ENCODE measurements at places on chromosomes 4 and X. TPM values are rescaled to one million over a fixed set of nuclear protein-coding genes. Genes with fewer than 3 reads are reported as not detected.

GRCh38 chrX:129557844-129558480, 17.9 kb downstream of the OCRL start:
- no peaks in the 10 kb centered on the region for H3K27me3 ChIP-seq
- no peak overlapping the region for H3K4me3 ChIP-seq
- peaks cover 4% of the 10 kb centered on the region for H3K36me3 ChIP-seq
- no peak for DNase-seq
- H3K27ac ChIP-seq, result no peak overlapping the region
- peaks cover 13% of the 10 kb centered on the region for H3K4me1 ChIP-seq

DNA sequence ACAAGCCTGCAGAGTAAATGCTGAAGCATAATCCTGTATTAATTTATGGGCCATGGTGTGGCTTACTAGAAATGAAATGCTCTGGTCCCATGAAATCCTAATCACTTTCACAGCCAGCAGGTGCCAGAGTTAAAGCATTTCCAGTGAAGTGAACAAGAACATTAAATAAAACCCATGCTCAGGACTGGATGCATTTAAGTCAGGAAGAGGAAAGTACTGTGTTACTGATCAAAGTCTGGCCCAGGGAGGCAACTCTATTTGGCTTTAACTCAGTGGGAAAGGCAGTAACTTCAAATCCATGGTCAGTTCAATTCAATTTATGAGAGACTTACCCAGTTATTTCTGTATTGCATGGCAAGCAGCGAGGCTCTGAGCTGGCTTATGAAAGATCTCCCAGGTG, 29.2 kb downstream of the AGA start:
- H3K4me1 ChIP-seq, result no peaks in the 10 kb centered on the region
- no peak overlapping the region for H3K27ac ChIP-seq
- H3K36me3 ChIP-seq, result no peaks in the 10 kb centered on the region
- no peaks in the 10 kb centered on the region for H3K27me3 ChIP-seq

- peaks cover 13% of the 10 kb centered on the region for H3K4me1 ChIP-seq
- H3K36me3 ChIP-seq, result no peaks in the 10 kb centered on the region
- H3K27ac ChIP-seq, result peak overlapping the region; percentile 76
- DNase-seq, result no peak
- no peaks in the 10 kb centered on the region for H3K27me3 ChIP-seq
These were observed 75.4 kb downstream of the DCHS2 start for GRCh38 chr4:154416190-154416547.

- H3K27ac ChIP-seq, result no peak overlapping the region
- DNase-seq, result no peak
These were observed 25.7 kb upstream of the BCLAF3 start for GRCh38 chrX:20016616-20016945.

DNA sequence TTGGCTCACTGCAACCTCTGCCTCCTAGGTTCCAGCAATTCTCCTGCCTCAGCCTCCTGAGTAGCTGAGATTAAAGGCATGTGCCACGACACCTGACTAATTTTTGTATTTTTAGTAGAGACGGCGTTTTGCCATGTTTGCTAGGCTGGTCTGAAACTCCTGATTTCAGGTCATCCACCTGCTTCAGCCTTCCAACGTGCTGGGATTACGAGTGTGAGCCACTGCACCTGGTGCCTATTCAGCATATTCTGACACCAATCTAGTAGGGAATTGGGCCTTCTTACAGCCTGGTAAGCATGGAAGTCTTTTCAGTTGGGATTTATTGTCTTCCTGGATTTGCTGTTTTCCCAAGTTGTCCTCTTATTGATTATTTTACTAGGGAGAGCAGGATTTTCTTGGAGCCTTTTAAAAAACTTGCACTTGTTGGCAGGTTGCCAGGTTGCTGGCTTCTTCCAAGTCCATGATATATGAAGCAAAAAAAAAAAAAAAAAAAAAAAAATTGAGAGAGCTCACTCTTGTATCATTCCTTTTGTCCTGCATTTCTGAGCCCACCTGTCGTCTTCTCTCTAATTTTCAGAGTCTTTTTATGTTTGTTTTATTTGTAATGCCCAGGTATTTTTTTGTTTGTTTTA, 43.7 kb downstream of the TMPRSS11E start:
- DNase-seq, result no peak
- no peak overlapping the region for H3K27ac ChIP-seq
- H3K4me1 ChIP-seq, result peaks cover 7% of the 10 kb centered on the region

DNA sequence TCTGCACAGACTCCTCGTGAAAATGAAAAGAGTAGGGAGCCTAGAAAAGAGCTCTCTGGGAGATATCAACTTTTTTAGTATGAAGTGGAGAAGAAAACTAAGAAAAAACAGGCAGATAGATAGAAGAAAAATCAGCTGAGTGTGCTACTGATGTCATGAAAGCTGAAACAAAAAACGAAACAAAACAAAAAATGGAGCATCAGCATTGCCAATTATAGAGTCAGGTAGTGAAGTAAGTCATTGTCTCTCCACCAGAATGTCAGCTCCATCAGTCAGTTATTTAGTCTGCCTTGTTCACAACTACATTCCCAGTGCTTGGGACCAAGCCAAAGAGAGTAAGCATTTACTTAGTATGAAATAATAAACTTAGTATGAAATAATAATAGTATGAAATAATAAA, 595.1 kb downstream of the STPG2 start:
- no peak for DNase-seq
- no peaks in the 10 kb centered on the region for H3K4me1 ChIP-seq
- H3K27ac ChIP-seq, result no peak overlapping the region
- no peaks in the 10 kb centered on the region for H3K36me3 ChIP-seq
- no peak overlapping the region for H3K4me3 ChIP-seq

DNA sequence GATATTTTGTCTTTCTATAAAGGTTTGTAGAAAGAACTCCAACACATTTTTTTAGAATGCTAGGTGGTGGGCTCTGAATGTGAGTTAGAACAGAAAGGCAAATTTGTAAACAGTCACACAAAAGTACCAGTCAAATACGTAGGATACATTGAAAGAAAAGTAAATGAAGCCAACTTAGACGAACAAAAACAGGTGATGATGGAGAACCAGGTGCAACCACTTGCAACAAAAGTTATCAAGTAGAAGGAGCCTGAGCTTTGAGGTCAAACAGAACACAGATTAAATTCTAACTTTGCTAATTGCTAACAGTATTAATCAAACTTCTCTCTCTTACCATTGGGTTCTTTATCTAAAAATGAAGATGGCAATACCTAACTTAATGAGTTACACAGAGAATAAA, 62.7 kb upstream of the DAPP1 start:
- H3K27ac ChIP-seq, result no peak overlapping the region
- H3K27me3 ChIP-seq, result no peaks in the 10 kb centered on the region
- no peaks in the 10 kb centered on the region for H3K4me1 ChIP-seq
- DNase-seq, result no peak

GRCh38 chr4:634599-634985, 9.2 kb downstream of the PDE6B start:
- no peaks in the 10 kb centered on the region for H3K4me1 ChIP-seq
- H3K36me3 ChIP-seq, result no peaks in the 10 kb centered on the region
- no peaks in the 10 kb centered on the region for H3K27me3 ChIP-seq
- H3K27ac ChIP-seq, result no peak overlapping the region

DNA sequence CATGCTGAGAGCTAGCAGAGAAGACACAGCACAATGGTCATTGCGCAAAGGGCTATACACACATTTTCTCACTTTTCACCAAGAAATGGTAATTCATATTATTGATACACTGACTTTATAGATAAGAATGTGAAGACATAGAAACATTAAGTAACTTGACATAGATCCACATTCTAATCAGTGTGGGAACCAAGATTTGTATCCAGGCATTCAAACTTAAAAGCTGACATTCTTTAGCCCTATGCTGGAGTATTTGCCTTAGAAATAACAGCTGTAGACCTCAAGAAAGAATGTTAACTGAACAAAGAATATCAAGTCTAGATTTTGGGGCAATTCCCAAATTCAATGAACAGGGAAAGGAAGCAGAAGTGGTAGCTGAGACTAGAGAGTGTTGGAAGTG, 384.8 kb downstream of the IL15 start:
- no peaks in the 10 kb centered on the region for H3K27me3 ChIP-seq
- no peak for DNase-seq
- H3K4me3 ChIP-seq, result no peak overlapping the region
- no peaks in the 10 kb centered on the region for H3K36me3 ChIP-seq

DNA sequence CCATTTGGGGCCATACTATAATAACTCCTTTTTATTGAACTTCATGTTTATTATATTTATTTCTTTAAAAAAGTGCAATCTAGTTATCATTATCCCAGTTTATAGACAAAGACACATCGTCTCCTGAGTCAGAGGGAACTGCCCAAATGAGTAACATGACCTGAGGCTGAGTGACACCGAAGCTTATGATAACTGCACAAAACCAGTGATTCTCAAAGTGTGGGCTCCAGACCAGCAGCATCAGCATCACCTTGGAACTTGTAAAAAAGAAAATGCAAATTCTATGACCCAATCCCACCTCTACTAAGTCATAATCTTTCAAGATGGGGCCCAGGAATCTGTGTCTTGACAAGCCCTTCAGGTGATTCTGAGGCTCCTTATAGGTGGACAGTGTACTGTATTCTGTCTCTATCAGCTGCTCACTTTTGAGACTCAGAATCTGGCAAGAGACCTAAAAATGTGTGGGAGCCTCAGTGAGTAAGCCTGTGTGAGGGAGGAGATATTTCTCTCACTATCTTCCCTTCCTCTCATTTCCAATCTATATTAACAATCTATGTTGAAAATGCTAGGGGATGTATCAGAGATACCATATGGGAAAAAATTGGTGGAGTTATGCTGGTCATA, 147.0 kb downstream of the PACRGL start:
- H3K27me3 ChIP-seq, result no peaks in the 10 kb centered on the region
- H3K36me3 ChIP-seq, result no peaks in the 10 kb centered on the region
- no peaks in the 10 kb centered on the region for H3K4me1 ChIP-seq
- no peak overlapping the region for H3K4me3 ChIP-seq
- DNase-seq, result no peak
- no peak overlapping the region for H3K27ac ChIP-seq

GRCh38 chr4:33737726-33738125, 2506.6 kb downstream of the ARAP2 start:
- H3K27ac ChIP-seq, result no peak overlapping the region
- H3K36me3 ChIP-seq, result no peaks in the 10 kb centered on the region
- no peaks in the 10 kb centered on the region for H3K4me1 ChIP-seq

DNA sequence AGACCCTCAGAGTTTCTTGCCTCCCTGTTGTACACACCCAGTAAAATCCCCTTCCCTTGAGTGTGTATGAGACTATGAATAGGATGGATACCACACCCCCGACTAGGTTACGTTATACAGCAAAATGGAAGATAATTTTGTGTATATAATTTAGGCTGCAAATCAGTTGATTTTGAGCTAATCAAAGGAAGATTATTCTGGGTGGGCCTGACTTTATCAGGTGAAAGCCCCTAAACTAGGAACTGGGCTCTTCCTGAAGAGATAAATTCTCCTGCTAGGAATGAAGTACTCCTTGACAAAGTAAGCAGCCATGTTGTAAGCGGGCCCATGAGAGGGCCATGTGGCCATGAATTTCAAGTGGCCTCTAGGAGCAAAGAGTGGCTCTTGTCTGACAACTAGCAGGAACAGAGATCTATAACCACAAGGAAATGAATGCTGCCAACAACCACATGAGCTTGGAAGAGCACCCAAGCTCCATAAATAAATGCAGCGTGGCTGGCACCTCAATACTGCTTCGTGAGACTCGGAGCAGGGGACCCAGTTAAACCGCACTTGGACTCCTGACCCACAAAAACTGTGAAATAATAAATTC, 646.4 kb downstream of the IL1RAPL1 start:
- no peaks in the 10 kb centered on the region for H3K4me1 ChIP-seq
- no peak for DNase-seq
- H3K27me3 ChIP-seq, result no peaks in the 10 kb centered on the region
- no peak overlapping the region for H3K4me3 ChIP-seq

DNA sequence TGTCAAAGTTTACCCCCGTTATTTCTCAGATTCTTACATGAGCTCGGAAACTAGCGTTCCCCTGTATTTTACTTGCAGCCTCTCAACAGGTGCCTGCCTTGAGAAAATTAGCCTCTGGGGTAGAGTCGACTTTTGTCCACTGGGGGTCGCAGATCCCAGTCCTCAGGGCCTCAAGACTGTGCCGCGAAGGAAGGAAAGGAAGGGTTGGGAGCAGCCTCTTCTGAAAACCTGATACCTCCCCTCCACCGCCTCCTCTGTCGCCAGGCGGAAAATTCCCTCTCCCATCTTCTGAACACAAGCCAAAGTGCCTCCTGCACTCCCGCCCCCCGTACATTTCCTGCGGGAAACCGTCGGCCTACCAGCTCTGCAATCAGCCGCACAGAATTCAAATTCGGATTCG, 44.4 kb upstream of the TMSB15B start:
- peak overlapping the region; percentile 68 for H3K4me3 ChIP-seq
- H3K27me3 ChIP-seq, result no peaks in the 10 kb centered on the region
- peak; percentile 69 for DNase-seq

DNA sequence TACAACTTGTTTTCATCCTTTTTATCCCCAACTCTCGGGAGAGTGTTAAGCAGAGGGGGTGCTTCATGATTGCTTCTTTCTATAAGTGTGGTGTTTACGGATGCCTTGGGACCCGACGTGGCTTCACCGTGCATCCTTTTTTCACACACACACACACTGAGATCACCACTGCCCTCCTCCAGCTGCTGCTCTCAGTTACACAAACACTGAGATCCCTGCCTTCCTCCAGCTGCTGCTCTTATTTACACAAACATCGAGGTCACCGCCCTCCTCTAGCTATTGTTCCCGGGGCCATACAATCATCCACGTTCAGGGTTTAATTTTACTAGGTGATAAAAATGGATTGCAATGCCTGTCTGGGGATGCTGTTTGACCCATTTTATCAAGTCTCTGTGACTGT, 155.4 kb upstream of the FAM9B start:
- no peaks in the 10 kb centered on the region for H3K4me1 ChIP-seq
- no peaks in the 10 kb centered on the region for H3K36me3 ChIP-seq
- no peak overlapping the region for H3K4me3 ChIP-seq

DNA sequence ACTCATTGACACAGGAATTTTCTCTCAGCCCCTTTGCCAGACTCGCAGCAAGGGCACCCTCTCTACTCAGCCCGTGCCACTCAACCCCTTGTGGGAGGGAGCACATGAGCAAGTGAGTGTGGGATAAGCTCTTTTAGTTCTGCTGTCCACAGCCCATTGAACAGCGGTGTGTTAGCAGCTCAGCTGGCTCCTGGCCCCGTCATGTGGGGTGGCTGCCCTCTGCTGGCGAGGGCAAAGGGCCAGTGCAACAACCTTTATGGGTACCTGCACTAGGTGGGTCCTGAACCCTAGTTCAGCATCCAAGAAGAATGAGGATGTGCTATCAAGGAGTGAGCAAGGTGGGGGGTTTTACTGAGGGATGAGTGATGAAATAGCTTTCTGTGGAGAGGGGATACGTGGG, 85.0 kb upstream of the ZNF81 start:
- H3K4me3 ChIP-seq, result no peak overlapping the region
- no peaks in the 10 kb centered on the region for H3K4me1 ChIP-seq
- H3K36me3 ChIP-seq, result no peaks in the 10 kb centered on the region
- peak; percentile 9 for DNase-seq
- H3K27ac ChIP-seq, result no peak overlapping the region

- no peaks in the 10 kb centered on the region for H3K4me1 ChIP-seq
- H3K27me3 ChIP-seq, result no peaks in the 10 kb centered on the region
- H3K36me3 ChIP-seq, result no peaks in the 10 kb centered on the region
- no peak overlapping the region for H3K27ac ChIP-seq
These were observed 46.0 kb upstream of the MGST2 start for GRCh38 chr4:139619644-139620043.

- peaks cover 32% of the 10 kb centered on the region for H3K4me1 ChIP-seq
- H3K27me3 ChIP-seq, result no peaks in the 10 kb centered on the region
- DNase-seq, result peak; percentile 87
These were observed 46.9 kb upstream of the RHOH start for GRCh38 chr4:40149960-40150385.

Gene CTAG1B
- not detected for polyA plus RNA-seq

Gene XPNPEP2
- polyA plus RNA-seq, result 0.14 TPM

Gene ESX1
- polyA plus RNA-seq, result not detected

Gene OSTC
- 33.8 TPM for polyA plus RNA-seq

Gene TLR10
- polyA plus RNA-seq, result 24.9 TPM

Gene FABP2
- not detected for polyA plus RNA-seq

Gene ARHGAP6
- 0.61 TPM for polyA plus RNA-seq

Gene TMSB15B
- polyA plus RNA-seq, result 7.6 TPM
